Stimulated activated CD8-positive, alpha-beta memory T cell treated with anti-CD3 and anti-CD28 coated beads, Interleukin-15, amount 100 ng/mL, for 24 hours (primary cell): ENCODE measurements at places on chromosomes 13 and 19.

- DNase-seq: no peak
These were observed 2.0 kb downstream of the AMER2 start for GRCh38 chr13:25169951-25170553.

DNA sequence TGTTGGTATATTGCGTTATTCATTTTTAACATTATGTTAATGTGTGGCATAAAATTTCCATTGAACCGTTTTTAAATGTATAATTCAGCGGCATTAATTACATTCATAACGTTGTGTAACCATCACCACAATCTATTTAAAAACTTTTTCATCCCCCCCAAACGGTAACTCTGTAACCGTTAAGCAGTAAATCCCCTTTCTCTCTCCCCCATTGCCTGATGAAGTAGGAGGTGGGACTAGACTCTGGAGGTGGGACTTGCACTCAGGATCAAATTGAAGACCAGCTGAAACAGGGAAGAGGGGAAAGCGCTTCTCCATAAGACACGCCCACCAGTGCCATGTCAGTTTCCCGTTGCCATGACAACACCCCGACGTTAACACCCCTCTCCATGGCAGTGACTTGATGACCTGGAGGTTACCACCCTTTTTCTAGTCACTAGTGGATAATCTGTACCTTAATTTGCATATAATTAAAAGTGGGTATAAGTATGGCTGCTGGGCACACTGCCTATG, 16.8 kb downstream of the CLEC11A start:
- no peak for DNase-seq

- no peak for DNase-seq
These were observed at the start of gene PEAK3 for GRCh38 chr19:2282062-2282861. PEAK3 (minus strand) TSS chr19:2282175; CDS start chr19:2280931, 1,244 bp downstream.

DNA sequence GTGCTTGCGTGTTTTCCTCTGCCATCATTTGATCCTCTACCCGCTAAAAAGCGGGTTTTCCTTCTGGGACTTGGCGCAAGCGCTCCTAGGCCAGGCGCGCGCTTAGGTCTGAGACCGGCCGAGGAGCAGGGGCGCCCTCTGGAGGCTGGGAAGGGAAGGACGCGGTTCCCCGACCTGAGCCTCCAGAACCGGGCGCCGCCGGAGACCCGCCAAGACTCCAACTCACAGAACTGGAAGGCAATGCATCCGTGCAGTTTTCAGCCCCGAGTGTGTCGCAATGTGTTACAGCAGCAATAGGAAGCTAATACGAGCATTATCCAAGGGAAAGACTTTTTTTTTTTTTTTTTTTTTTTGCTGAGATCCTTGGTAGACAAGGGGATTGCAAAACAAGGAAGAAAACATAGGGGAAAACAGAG, 190.9 kb downstream of the COL4A1 start:
- peak; percentile 33 for DNase-seq

GRCh38 chr13:20814224-20814910, 40.6 kb upstream of the EEF1AKMT1 start:
- DNase-seq: no peak

- no peak for DNase-seq
These were observed 2.0 kb downstream of the COL4A1 start for GRCh38 chr13:110305001-110305400.

DNA sequence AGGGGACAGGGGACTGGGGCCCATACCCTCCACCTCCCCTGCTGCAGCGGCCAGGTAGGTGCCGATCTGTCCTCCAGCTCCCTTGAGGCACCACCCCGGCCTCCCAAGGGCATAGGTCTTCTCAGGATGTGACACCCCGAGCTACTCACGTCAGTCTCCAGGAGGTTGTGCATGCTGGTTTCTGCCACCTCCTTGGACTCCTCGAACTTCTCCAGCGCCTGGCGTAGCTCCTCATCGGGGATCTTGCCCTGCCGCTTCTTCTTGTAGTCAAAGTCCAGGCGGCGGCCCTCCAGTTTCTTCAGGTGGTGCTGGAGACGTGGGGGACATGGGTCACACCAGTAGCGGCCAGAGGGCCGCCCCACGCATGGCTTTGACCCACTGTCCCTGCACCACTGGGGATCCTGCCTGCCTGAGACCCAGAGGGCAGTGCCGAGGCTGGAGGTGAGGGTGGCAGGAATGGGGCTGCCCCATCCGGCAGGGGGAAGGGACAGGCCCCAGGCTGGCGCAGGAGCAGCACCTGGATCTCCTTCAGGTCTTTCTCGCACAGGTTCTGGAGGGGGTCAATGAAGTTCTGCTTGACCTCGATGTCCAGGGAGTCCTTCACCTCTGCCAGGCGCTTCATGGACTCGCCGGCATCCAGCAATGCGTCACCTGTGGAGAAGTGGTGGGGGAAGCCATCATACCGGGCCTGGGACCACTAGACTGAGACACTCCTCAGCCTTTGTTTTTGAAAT, 20.4 kb downstream of the MPND start:
- no peak for DNase-seq

DNA sequence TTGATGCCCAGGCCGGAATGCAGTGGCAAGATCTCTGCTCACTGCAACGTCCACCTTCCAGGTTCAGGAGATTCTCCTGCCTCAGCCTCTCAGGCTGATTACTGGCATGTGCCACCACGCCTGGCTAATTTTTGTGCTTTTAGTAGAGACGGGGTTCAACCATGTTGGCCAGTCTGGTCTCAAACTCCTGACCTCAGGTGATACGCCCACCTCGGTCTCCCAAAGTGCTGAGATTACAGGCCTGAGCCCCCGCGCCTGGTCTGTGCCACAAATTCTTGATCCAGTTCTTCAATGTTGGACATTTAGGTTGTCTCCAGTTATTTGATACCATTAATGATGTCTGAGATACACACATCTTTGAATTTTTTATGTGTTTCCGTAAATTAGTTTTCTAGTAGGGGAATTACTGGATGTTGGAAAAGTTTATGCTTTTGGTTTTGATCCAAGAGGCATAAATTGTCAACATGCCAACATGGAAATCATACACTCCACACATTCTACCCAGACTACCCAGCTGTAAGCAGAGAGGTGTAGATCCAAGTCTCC, 525 bp upstream of the COG3 start:
- DNase-seq: no peak

GRCh38 chr13:43411741-43412140, 375.0 kb downstream of the ENOX1 start:
- no peak for DNase-seq

GRCh38 chr19:2122982-2123381, 26.3 kb downstream of the IZUMO4 start:
- DNase-seq: no peak

GRCh38 chr19:6750062-6750461, 10.6 kb downstream of the TRIP10 start:
- no peak for DNase-seq

GRCh38 chr19:41700381-41701195, 7.8 kb upstream of the CEACAM5 start:
- DNase-seq: no peak

DNA sequence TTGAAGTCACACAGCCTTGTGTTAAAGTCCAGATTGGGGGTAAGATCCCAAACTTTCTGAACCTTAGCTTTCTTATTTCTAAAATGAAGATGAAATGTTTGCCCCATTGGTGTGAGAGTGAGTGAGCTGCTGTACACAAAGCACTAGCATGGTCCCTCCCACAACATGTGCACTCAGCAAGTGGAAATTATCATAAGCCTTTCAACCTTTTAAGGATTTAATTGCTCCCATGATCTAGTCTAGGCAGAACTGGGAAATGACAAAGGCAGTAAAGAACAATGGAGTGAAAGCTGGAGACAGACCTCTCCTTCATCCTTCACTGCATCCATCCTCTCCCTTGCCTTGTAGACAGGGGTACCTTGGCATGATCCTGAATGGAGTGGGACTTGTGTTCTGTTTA, 76.0 kb upstream of the GPR12 start:
- DNase-seq: no peak

DNA sequence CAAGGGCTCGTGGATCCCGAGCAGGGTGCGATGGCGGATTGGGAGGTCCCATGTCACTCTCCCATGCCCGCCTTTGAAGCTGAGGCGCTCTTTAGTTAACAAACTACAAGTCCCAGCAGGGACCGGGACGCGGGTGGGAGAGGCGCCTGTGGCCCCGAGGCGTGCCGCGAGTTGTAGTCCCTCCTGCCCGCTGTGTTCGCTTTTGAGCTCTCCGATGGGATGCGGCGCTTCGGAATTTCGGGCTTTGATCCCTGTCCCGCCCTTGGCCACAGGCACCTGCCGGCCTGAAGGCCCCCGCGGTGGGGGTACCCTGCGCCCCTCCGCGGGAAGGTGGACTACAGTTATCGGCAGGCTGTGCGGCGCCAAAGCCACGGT, 11.0 kb downstream of the CYTH2 start:
- DNase-seq: no peak

- DNase-seq: no peak
These were observed 9.0 kb downstream of the ARHGAP45 start for GRCh38 chr19:1076046-1076386.

DNA sequence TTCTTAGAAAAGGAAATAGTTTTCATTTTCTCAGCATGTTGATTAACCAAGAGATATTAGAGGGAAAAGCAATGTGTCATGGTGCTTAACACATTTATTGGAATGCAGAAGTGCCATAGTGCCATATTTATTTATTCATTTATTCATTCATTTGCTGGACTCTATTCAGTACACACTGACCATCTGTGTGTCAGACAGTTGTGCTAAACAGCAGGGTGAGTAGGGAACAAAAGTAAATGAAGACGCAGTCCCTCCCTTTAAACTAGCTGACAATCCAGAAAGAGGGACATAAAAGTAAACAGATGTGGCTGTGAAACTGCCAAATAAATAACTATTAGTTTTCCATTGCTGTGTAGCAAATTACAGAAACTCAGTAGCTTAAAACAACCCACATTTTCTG, 323.7 kb downstream of the MTUS2 start:
- DNase-seq: no peak

DNA sequence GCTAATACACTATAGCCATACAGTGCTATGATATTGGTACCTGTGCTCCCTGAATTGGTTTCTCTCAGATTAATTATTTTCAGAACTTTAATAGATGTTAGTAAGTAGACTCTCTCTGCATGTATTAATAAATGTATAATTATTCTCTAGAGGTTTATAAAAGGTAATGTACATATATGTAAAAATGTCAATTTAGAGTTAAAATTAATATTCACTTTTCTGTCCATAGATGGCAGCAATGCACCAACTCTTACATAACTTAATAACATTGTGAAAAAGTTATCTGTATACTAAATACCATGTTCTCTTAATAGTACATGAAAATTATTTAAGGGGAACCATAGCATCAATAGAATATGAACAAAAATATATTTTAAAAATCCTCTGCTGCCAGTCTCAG, 515.0 kb upstream of the KLHL1 start:
- DNase-seq: no peak

GRCh38 chr19:42176990-42177685, 40.3 kb downstream of the DEDD2 start:
- DNase-seq: peak; percentile 48

GRCh38 chr13:20258963-20259288, 26.8 kb upstream of the GJB6 start:
- DNase-seq: no peak

DNA sequence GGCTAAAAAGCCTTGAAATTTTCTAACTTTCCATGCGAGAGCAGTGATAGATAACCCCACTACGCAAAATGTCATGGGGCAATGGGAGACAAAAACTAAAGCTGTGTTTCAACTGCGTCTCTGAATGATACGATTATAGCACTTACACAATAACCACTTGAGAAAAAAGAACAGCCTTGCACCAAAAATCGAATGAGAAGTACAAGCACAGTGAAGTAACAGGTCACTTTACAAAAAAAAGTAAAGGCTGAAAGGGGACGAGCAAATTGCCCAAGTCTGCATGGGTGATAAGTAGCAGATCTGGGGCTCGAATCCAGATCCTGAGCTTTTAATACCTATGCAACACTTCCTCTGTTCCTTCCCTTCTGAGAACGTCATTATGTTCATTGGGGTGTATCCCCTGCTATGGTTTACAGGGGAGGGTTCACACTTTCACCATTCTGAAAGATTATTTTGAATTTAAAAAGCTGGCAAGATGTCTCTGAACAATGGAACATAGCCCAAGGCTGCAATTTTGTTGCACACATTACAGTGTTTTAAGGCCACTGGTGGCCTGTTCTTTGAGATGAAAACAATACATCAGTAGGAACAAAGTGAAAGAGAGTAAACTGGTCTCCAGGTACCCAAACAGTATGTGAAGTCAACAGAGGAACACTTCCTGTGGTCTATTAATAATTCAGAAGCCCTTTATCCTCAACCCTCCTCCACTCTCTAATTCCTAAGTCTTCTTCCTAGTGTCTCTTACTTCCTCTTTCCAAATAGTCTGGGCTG, 3.2 kb downstream of the CPB2 start:
- DNase-seq: no peak

- no peak for DNase-seq
These were observed 211.8 kb upstream of the SOX1 start for GRCh38 chr13:111855191-111855590.

GRCh38 chr13:80100636-80101035, 240.3 kb downstream of the SPRY2 start:
- DNase-seq: no peak

GRCh38 chr19:16153582-16154336, 10.3 kb downstream of the HSH2D start:
- no peak for DNase-seq

DNA sequence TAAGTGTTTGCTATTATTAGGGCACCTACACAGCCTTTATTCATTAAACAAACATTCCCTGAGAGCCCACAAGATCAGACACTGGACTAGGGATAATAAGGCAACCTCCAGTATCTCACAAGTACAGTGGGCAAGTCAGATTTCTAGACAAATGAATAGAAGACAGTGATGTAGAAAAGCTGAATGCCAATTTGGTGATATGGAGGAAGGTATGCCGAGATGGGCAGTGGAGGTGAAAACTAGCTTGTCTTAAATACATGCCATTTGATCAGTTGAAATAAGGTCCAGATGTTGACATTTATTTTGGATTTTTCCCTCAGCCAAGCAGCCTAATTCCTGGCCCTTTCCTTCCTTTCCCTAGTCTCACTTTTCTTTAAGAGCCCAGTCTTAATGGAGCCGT, 130.3 kb downstream of the RXFP2 start:
- no peak for DNase-seq

- no peak for DNase-seq
These were observed 3.4 kb downstream of the TBXA2R start for GRCh38 chr19:3603121-3603811.

DNA sequence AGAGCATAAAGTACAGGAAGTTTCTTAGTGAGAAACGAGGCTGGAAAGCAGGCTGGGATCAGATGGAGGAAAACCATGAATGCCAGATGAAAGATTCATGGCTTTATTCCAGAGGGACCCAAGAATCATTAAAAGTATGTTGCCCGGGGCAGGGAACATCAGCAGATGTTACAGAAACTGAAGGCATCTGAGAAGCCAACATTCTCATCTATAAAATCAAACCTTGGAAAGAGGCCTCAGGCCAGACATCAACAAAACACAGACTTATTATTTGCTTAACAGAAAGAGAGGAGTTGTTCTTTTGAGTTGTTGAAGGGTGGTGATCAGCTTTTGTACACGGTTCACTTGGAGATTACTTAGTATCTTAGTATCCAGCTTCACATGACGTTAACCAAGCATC, 543.6 kb downstream of the RFC3 start:
- DNase-seq: no peak

GRCh38 chr19:4829001-4829712, 2.4 kb downstream of the TICAM1 start:
- no peak for DNase-seq

- peak; percentile 44 for DNase-seq
These were observed 25.1 kb upstream of the KCTD15 start for GRCh38 chr19:33771384-33772101.
